ENCODE measurements at places on chromosomes 7 and 10.

- no peak for DNase-seq
These were observed 51.9 kb downstream of the SLC16A9 start for GRCh38 chr10:59657724-59658123.

GRCh38 chr7:93828260-93828659, 62.3 kb downstream of the TFPI2 start:
- DNase-seq, result peak; percentile 35

- DNase-seq, result no peak
These were observed 70.7 kb upstream of the TNRC18 start for GRCh38 chr7:5494320-5494682.

DNA sequence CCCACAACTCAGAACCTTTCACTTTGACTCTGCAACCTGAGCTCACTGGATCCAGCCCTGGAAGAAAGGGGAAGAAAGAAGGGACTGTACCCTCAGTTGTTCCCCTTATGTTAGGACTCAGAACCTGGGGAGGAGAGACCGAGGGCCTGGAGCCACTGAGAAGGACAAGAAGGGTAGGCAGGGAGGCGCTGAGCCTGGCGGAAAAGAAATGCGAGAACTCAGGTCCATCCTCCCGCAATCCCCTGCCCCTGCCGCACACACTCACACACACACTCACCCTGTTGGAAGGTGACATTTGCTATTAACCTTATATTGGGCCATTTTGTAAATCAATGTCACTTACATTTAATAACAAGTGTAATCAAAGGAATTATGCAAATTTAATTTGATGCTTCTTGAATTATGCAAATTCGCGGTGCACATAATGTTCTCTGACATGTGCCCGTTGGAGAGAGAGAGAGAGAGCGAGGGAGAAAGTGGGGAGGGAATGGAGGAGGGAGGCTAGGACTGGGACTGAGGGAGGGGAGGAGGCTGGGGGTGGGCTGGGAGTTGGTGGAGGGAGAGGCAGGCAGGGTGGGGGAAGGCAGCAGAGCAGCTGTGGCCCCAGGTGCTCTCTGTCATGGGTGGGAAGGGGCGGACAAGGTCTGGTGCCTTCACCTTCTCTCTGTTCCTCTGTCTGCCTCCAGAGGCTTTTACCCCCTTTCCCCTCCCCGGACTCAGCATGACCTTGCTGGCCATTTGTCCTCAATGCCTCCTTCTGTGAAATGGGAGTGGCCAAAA, 99.6 kb upstream of the PAX2 start:
- DNase-seq, result no peak

DNA sequence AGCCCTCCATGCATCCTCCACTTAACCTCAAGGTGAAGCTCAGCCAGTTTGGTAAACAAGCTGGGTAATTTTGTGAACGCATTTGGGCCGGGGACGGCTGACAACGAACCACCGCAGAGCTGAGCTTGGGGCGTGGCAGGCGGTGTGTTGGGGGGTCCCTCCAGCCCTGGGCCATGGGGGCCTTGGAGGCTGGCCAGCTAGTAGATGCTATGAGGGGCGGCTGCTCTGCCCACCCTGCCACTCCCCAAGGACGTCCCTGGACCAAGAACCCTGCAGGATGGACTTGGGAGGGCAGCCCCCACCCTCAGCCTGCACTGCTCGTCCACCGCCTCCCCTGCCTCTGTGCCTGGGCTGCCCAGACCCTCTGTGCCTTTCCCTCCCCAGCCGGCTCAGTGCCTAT, 12.0 kb upstream of the SCART1 start:
- no peak for DNase-seq

DNA sequence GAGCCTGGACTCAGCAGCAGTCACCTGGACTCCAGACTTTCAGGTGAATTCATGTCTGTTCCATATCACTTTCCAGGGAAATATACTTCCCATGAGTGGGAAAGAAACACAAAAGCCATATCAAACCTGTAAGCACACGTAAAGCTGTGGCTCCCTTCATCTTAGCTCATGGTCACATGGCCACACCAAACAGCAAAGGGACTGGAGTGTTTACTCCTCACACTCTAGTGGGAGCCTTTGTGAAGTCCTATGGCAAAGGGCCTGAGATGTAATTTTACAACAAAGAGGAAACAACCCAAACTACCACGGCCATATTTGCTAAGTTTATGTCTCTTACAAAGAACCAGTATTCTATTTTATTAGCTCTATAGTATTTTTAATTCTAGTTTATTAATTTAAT, 16.3 kb downstream of the SFTPA1 start:
- no peak for DNase-seq

GRCh38 chr10:63723741-63724140, 202.5 kb downstream of the REEP3 start:
- DNase-seq, result no peak

- DNase-seq, result no peak
These were observed 189.1 kb upstream of the FRMD4A start for GRCh38 chr10:14519785-14520184.

- DNase-seq, result no peak
These were observed 122.3 kb downstream of the ADCY1 start for GRCh38 chr7:45696476-45696875.

GRCh38 chr10:14649739-14650138, 125.0 kb downstream of the FAM107B start:
- no peak for DNase-seq

GRCh38 chr10:8173243-8173865, 118.9 kb downstream of the GATA3 start:
- no peak for DNase-seq

DNA sequence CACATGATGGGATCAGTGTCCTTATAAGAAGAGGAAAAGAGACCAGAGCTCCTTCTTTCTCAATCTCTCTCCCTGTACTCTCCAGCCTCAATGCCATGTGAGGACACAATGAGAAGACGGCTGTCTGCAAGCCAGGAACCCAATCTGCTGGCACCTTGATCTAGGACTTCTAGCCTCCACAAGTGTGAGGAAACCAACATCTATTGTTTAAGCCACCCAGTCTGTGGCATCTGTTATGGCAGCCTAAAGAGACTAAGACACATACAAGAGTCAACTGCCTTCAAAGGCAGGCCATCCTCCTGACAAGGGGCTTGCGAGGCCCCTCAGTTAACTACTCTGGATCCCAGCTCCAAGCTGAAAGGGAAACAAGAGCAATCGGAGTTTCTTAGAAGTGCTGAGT, 218.2 kb upstream of the FRMD4A start:
- DNase-seq, result no peak

- no peak for DNase-seq
These were observed 202.4 kb upstream of the HABP2 start for GRCh38 chr10:113350311-113351040.

Measured in activated CD4-positive, alpha-beta T cell treated with anti-CD3 and anti-CD28 coated beads, Interleukin-2, amount 50 U/mL, for 16 hours (primary cell).